Caco-2 (cell line): ENCODE measurements at places on chromosomes 13 and 19.

DNA sequence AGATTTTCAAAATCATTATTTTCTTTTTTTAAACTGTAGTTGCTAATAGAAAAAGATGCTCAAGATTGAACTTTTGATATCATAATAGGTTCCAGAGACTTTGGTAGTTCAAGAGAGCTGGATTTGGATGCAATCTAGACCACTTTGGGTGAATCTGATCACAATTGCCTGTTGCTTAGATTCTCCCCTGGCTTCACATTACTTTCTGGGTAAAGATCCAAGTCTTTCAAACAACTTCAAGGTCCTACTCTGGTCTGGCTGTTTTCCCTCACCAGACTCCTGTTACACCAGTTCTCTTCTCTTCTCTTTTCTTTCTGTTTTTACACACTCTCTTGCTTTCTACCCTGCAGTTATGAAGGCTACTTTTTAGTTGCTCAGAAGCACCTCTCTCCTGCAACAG lies 7.4 kb upstream of the SPRY2 start:
- no peak for DNase-seq

GRCh38 chr13:33662392-33662791 lies 155.6 kb upstream of the RFC3 start:
- DNase-seq: no peak

DNA sequence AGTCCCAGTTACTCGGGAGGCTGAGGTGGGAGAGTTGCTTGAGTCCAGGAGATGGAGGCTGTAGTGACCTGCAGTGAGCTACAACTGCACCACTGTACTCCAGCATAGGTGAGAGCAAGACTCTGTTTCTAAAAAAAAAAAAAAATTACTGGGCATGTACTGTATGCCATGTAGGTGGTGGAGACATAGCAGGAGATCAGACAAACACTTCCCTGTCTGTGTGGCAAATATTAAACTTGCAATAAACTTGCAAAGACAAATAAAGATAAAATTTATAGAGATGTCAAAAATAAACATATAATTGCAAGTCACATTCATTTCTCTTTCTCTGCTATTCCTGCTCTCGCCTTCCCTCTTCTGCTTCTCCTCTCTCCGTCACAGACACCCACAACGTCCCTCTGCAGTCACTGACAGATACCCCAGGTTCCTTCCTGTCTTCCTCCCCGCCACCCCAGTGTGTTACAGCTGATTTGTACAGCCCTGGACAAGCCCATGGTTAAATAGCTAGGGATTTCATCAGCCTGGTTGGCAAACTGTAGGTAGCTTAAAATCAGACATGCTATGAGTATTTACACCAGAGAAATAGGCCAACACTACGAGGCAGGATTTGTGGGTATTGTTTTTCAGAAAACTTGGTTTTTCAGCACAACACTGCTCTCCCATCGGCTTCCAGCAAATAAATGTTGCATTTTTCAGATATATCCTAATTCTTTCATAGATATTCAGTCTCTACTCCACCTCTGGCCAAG lies 1.3 kb upstream of the CD177 start:
- DNase-seq: no peak

DNA sequence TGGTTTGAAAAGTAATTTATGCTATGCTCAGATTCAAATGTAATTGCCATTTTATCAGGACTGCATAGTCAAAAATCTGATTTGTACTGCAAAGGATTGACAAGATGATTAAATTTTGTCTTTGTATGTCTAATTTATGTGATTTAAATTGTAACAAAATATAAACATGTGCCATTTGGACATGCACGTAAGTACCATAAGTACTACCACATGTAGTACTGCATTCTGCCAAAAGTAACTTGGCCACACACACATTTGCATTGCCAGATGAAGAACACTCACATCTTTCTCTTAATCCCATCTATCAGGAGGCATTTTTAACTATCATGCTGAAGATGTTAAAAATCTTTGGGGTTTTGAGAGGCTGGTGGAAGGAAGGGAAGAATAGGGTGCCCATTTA lies 133.3 kb downstream of the KLF12 start:
- no peak for DNase-seq

DNA sequence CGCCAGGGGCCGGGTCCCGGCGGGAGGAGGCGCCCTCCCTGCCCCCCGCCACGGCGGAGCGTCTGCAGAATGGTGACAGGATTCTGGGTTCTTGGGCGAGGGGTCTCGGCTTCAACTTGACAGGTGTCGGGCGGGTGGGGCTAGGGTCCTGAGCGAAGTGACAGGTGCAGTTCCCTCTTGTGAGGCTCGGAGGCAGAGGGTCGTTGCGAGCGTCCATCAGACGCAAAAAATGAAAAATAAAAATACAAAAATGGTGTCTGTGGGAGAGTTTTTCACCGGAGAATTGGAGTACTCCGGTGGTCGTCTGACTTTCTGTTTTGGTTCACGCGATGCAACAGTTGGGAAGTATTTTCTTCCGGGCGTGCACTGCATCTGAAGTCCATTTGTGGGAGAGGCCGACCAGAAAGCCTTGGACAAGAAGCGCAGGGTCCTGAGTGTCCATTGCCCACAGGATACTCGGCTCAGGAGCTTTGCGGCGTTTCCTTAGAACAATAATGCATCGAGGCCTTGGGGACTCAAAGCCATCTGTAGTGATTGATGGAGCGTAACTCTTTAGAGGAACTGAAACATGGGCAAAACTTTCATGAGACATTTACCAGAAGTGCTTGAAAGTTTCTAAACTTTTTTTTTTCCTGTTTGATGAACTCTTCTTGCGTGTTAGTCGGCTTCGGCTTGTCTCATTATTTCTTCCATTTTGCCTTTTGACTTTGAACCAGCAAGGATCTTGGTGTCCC lies 759 bp downstream of the RB1 start:
- DNase-seq: peak; percentile 22

- DNase-seq: no peak
These were observed at the start of gene CEACAM21 for GRCh38 chr19:41575998-41576397. TSS of gene CEACAM21 (plus strand) at chr19:41576166. CDS start at chr19:41576275, 109 bp downstream.

DNA sequence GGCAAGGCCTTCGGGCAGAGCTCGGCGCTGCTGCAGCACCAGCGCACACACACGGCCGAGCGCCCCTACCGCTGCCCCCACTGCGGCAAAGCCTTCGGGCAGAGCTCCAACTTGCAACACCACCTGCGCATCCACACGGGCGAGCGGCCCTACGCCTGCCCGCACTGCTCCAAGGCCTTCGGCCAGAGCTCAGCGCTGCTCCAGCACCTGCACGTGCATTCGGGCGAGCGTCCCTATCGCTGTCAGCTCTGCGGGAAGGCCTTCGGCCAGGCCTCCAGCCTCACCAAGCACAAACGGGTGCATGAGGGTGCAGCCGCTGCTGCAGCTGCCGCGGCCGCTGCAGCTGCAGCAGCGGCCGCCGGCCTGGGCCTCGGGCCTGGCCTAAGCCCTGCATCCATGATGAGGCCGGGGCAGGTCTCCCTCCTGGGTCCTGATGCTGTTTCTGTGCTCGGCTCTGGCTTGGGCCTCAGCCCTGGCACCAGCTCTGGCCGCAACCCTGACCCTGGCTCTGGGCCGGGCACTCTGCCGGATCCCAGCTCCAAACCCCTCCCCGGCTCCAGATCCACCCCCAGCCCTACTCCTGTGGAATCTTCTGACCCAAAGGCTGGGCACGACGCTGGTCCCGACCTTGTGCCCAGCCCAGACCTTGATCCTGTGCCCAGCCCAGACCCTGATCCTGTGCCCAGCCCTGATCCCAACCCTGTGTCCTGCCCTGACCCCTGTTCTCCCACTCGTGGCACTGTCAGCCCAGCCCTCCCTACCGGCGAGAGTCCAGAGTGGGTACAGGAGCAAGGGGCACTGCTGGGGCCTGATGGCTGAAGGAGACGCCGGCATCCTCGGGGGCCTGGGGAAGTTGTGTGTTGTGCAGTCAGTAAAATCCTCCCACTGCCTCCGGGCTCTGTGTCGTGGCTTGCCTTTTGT lies 2.0 kb upstream of the MCOLN1 start:
- DNase-seq: no peak

DNA sequence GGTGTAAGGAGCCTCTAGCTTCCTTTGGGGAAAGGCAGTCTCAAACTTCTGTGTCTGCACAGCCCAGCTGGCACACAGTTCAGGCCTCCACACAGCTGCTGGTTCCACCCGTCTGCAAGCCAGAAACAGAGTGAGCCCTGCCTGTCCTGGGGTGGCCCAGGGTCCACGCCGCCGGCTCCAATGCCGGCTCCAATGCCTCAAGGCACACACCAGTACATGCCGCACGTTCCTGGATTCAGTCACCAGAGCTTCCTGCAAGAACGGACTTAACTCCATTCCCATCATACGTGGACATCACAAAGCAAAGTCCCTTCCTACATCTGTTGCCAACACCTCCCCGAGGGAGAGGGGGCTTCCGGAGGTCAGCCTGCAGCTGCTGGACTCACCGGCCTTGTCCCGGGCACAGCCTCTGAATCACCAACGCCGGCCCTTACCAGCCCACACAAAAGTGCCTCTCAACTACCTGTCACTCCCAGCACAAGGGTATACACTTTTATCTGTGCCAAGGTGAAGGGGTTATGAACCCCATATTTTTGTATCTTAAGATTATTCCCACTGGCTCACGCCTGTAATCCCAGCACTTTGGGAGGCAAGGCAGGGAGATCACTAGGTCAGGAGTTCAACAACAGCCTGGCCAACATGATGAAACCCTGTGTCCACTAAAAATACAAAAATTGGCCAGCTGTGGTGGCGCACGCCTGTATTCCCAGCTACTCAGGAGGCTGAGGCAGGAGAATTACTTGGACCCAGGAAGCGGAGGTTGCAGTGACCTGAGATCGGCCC lies 8.5 kb downstream of the SH3GL1 start:
- DNase-seq: no peak

- DNase-seq: no peak
These were observed 14.8 kb downstream of the ZNF701 start for GRCh38 chr19:52584736-52585440.

DNA sequence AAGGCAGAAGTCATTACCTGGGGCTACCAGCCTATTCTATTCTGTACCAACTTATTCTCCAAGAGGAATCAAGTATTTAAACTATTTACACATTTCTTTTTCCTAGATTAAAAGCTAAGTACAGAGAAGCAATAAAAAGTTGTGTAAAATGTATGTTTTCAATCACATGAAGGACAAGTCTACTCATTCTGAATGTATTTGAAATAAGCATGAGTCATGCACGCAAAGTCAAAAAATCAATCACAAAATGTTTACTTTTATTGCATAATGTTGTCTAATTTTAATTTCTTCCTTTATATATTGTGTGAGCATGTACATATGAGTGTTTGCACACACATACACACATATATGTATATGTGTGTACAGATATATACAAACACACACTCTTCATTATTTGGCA lies 136.7 kb downstream of the DACH1 start:
- no peak for DNase-seq

DNA sequence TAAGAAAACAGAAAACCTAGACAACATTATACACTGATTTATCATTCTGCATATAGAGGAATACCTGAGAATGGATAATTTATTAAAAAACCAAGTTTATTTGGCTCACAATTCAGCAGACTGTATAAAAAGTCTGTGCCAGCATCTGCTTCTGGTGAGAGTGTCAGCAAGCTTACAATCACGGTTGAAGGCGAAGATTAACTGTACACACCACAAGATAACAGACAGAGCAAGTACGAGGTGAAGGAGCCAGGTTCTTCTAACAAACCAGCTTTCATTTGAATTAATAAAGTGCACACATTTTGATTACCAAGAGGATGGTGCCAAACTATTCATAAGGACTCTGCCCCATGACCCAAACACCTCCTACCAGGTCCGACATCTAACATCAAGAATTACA lies 28.8 kb downstream of the ZNF91 start:
- DNase-seq: no peak

- DNase-seq: no peak
These were observed 459 bp upstream of the TMEM59L start for GRCh38 chr19:18612051-18612771.

GRCh38 chr13:77345150-77345780 lies 18.4 kb upstream of the MYCBP2 start:
- no peak for DNase-seq

GRCh38 chr19:29651622-29652394 lies 13.5 kb upstream of the PLEKHF1 start:
- DNase-seq: no peak

DNA sequence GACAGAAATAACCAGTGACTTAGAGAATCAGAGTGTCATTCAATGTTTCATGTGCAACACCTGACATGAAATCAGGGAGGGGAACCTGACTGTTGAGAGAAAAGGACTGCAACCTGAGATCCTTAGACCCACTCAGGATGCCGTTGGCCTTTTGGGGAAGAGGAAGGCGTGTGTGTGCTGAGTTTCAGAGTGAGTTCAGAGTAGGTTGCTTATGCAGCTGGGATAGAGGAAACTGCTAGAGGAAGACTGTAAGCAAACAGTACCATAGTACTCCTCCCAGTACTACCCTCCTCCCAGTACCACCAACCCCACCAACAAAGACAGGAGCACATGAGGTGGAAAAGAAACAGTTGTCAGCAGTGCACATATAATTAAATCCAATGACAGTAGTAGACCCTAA lies 63.7 kb downstream of the KL start:
- DNase-seq: no peak

DNA sequence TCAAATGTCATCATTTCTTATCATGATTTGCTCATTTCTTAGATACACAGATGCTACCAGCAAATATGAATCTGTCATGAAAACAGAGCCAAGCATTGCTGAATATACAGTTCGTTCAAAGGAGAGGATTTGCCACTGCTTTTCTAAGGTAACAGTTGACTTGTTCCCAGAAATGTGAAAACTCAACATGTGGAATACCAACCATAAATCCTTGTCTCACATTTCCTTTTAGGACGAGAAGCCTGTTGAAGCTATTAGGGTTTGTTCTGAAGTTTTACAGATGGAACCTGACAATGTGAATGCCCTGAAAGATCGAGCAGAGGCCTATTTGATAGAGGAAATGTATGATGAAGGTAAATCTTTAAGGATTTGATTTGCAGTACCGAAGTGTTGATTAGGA lies 86.7 kb downstream of the DNAJC3 start:
- DNase-seq: no peak

DNA sequence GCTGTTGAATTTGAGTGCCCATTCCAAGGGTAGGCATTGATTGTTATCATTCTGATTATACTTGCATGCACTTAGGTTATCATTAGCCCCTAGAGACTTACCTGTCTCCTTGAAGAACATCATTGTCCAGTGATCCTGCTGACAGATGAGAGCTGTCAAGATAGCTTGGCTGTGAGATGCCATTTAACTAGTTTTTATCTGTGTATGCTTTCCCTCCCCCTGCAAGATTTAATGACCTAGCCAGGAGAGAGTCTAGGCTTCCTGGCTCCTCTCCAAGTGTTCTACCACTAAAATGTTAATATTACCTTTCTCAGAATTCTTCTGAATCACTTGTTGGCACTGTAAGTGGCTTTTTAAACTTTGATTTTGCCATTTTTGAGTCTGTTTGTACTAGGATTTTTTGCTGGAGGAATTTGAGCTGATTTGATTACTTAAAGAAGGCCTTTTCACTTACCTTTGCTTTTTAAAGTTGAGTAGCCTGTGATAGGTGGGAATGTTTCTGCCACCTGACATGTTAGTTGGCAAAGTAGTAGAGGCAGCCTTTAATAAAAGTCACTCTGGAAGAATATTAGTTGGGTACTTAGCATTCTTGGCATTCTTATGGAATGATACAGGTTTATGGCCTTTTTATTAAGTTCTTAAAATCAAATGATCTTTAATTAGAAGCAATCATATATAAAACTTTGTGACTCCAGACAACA lies 41.1 kb downstream of the ARHGAP35 start:
- no peak for DNase-seq

- no peak for DNase-seq
These were observed 15.7 kb downstream of the ZNF627 start for GRCh38 chr19:11612816-11613511.

- DNase-seq: no peak
These were observed 9.4 kb downstream of the BCL3 start for GRCh38 chr19:44757735-44758505.
